GM06990 (cell line): ENCODE measurements at places on chromosomes 3 and 15.

- DNase-seq: no peak
Observed at GRCh38 chr15:92848852-92849598, 51.1 kb upstream of the CHD2 start.

GRCh38 chr3:131544557-131544956 is 41.8 kb upstream of the MRPL3 start:
- no peak for DNase-seq

- DNase-seq: no peak
Observed at GRCh38 chr3:72953325-72953956, 43.2 kb upstream of the PPP4R2 start.

DNA sequence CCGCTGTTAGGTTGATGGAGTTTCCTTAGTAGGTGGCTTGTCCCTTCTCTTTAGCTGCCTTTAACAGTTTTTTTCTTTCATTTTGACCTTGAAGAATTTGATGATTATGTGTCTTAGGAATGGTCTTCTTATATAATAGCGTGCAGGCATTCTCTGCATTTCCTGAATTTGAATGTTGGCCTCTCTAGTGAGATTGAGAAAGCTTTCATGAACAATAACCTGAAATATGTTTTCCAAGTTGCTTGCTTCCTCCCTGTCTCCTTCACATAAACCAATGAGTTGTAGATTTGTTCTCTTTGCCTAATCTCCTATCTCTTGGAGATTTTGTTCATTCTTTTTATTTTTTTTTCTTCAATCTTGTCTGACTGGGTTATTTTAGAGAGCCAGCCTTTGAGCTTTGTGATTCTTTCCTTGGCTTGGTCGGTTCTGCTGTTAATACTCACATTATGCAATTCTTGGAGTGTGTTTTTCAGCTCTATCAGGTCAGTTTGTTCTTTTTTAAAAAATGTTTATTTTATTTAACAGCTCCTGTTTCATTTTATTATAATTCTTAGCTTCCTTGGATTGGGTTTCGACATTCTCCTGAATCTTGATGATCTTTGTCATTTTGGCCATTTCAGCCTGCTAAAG is 627.9 kb downstream of the SI start:
- DNase-seq: no peak

DNA sequence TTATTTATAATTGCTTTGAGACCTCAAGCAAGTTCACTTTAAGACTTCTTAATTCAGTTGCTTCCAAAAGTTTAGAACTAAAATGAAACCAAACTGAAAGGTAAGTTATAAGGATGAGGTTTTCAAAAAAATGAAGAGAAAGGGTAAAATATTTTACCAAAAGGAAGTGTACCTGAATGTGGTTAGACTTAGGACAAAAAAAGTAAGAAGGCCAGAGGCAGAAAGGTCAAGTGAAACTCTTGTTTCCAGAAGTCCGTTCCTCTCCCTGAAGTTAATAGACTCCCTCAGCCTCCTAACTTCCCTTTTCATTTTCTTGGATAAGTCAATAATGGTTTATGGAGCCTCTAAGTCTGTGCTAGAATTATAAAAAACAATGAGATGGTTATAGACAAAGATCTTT is 16.6 kb downstream of the BTLA start:
- DNase-seq: no peak

GRCh38 chr3:67291287-67292252 is 293.5 kb downstream of the KBTBD8 start:
- DNase-seq: no peak

DNA sequence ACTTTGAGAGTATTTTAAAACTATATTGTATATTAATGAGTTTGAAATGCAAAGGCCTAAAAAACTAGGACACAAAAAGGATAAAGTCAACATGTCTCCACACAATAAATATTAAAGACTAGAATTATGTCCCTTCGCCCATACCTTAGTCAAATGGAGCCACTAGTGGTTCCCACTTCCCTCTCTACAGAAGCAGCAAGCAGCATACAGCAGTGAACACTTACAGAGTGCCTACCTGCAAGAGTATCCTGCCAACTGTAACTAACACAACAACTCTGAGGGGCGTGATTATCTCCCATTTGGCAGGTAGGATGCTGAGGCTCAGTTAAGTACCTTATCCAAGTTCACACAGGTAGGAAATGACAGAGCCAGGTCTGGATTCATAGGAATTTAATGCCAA is 17.2 kb downstream of the DYNC1LI1 start:
- DNase-seq: no peak

GRCh38 chr15:90513448-90513847 is 16.3 kb upstream of the CRTC3 start:
- DNase-seq: no peak

DNA sequence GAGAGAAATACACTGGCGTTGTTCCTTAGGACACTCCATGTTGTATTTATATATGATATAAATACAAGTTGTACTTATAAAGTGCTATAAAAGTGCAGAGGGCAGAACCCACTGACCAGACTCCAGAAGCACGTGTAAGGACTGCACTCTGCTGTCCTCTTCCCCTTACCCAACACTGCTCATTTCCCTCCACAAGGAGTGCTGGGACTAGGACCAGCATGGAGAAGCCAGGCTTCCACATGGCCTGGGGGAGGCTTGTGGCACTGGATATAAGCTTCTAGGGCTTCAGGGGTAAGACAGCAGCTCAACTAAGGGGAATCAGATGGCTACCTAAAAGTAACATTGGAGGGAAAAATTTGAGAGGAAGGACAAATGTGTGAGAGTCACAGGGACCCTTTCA is 556.9 kb downstream of the IGSF11 start:
- peak; percentile 11 for DNase-seq

- no peak for DNase-seq
Observed at GRCh38 chr3:26050776-26051175, 260.9 kb downstream of the OXSM start.

DNA sequence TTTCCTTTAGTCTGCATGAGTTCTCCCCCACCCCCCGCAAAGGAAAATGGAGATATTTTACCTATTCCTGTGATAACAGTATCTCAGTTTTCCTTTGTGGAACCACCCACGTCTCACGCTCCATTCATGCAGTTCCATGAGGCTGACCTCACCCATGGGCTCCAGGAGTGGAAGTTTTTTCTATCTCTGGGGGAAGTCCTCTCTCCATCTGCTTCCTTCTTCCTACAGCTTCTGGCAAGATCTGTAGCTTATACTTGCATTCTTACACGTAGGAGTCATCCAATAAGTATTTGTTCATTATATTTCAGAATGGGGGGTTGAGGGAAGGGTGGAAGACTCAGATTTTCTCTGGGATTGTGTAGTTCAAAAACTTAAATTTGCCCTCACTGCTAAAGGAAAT is 5.8 kb upstream of the GLCE start:
- no peak for DNase-seq

DNA sequence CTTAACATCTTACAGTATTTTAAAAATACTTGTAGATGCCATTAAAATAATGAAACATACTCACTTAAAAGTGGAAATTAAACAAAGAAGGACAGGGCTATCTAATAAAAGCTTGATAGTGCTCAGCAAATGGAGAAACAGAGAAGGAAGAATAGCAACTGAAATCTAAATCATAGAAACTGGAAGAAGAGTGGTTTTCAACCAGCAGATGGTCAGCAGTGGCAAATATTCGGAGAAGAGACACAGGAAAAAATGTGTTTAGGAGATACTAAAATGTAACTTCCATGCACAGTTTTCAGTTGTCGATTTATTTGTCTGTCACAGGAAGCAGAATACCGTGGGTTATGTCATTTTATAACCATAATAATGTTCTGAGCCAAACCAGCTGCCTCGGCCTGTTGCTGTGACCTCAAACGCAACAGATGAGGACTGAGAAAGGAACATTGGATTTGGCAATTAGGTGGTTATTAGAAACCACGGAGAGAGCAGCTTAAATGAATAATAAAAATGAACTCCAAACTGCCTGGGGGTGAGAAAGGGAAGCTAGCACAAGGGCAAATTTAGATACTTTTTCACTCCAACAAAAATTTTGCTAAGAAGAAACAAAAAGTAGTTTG is 246.6 kb upstream of the KCNMB2 start:
- DNase-seq: no peak

- no peak for DNase-seq
Observed at GRCh38 chr3:11991751-11992150, 12.4 kb upstream of the SYN2 start.

DNA sequence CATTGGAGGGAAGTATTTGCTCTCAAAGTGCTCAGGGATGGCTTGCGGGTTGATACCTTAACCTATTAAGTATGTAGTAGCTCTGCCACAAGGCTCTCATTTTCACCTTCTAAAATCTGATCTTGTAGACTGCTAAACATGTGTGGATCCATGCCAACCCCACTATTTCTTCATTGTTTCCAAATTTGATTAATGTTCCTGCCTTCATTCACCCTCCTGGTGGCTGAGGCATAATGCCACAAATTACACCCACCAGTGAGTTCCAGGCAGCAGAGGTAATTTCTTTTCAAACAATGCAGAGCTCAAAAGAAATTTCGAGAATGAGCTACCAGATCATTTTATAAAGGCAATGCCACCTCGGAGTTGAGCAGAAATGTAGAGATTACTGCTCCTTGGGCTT is 71.0 kb downstream of the EDEM1 start:
- no peak for DNase-seq

GRCh38 chr15:41689834-41690233 is 29.6 kb downstream of the MGA start:
- DNase-seq: no peak

DNA sequence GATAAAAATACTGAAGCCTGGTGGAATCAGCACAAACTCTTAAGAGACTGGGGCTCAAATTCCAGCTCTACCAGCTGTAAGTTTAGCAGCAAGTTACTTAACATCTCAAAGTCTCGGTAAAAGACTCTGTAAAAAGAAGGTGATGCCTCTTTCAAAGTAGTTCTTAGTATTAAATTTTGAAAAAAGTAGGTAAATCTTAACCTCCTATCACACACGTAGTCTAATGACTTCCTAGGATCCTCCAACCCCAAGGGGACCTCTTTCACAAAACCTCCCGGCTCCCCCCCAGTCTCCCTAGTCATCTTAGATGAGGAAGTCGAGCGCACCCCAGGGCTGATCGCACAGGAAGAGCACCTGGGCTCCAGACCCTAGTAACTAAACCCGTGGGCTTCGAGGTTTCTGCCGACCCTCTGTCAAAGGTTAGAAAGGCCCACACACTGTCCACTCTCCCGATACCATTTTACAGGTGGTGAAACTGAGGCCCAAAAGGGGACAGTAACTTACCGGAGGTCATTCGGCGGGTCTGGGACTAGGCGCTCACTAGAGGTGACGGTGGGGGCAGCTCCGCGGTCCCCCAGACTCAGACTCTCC is 427 bp downstream of the MBD4 start:
- no peak for DNase-seq

GRCh38 chr15:55709458-55709857 is 33.5 kb downstream of the PRTG start:
- no peak for DNase-seq

DNA sequence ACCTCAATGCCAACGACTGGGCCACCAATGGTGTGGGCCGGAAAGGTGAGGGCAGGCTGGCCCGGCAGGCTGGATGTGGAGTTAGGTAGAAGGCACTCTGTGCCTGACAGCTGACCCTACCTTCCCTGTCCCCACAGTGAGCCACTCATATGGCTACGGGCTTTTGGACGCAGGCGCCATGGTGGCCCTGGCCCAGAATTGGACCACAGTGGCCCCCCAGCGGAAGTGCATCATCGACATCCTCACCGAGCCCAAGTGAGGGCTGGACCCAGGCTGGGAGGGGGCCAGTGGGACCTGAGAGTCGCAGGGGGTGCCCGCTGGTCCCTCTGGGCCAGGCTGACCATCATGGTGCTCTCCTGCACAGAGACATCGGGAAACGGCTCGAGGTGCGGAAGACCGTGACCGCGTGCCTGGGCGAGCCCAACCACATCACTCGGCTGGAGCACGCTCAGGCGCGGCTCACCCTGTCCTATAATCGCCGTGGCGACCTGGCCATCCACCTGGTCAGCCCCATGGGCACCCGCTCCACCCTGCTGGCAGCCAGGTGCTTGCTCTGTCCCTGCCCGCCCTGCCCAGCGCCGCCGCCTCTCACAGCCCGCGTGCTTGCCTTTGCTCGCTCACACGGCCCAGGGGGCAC is 4.5 kb upstream of the FES start:
- no peak for DNase-seq

- no peak for DNase-seq
Observed at GRCh38 chr15:39344662-39345141, 236.2 kb upstream of the THBS1 start.

DNA sequence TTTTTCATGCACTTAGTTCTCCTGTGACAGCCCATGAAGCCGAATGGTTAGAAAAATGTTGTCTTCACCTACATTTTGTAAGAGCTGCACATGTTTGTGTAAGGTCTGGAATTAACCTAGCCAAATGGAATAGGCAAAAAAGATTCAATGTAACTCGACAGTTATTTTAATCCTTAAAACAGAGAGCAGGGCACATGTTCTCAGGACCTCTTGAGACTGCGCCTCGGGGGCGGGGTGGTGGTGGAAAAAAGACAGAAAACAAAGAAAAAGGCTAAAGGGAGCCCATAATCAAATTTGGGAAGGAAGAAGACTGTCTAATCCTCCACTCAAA is 702 bp upstream of the CSNK1G1 start:
- DNase-seq: no peak

DNA sequence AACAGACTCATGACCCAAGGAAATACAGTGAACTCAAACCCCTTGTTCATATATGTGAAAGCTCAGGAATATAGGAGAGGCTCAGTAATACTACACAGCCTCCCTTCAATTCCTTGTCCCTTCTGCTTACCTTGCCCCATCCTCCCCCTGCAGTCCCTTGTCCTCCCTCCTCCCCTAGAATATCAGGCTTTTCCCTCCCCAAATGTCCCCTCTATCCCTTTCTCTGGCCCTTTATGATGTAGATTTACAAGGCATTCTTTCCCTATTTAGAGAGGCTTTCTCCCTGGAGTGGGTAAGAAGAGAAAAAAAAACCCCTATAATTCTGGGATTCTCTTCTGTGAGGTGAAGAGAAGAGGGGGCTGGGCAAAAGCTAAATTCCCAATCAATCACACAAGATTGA is 64.9 kb upstream of the KBTBD8 start:
- DNase-seq: no peak

- DNase-seq: no peak
Observed at GRCh38 chr3:64932666-64933342, 245.0 kb upstream of the ADAMTS9 start.

- no peak for DNase-seq
Observed at GRCh38 chr3:53525765-53526703, 31.6 kb downstream of the CACNA1D start.

DNA sequence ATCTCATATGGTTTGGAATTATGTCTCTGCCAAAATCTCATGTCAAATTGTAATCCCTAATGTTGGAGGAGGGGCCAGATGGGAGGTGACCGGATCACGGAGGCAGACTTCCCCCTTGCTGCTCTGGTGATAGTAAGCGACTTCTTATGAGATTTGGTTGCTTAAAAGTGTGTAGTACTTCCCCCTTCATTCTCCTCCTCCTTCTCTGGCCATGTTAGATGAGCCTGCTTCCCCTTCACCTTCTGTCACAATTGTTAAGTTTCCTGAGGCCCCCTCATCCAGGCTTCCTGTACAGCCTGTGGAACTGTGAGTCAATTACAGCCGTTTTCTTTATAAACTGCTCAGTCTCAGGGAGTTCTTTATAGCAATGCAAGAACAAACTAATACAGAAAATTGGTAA is 51.1 kb downstream of the NEDD4 start:
- no peak for DNase-seq
